ENCODE measurements at places on chromosomes 11 and 22.

DNA sequence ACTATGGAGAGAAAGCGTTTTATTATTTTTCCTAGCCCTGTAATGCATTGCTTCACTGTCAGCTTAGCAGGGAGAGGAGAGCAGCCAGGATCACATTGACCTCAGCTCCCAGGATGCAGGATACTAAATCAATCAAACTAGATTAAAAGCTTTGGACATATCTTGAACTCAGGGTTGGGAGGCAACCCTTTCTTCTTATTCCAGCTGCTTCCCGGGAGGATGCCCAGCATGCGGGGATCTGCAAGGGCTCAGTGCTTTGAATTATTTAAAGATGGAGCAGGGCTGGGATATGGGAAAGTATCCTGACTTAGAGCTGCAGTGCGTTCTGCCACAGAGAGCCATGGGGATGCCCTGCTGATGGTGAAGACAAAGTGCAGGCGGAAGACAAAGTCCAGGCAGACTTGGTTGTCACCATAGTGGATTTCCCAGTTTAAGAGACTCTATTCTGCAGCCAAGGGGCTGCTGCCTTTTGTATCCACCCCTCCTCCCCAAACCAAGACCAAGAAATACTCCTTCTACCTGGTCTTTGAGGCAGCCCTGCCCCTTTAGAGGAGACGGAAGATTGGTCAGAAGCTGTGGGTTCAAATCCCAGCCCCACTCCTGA lies 1035.0 kb downstream of the TBC1D22A start:
- no peaks in the 10 kb centered on the region for H3K36me3 ChIP-seq
- no peak overlapping the region for H3K27ac ChIP-seq
- H3K4me3 ChIP-seq = no peak overlapping the region
- no peaks in the 10 kb centered on the region for H3K4me1 ChIP-seq
- DNase-seq = no peak

GRCh38 chr11:1471736-1472135 lies 14.8 kb downstream of the MOB2 start:
- H3K27me3 ChIP-seq = no peaks in the 10 kb centered on the region
- H3K27ac ChIP-seq = no peak overlapping the region
- H3K36me3 ChIP-seq = peaks cover 15% of the 10 kb centered on the region
- H3K4me3 ChIP-seq = no peak overlapping the region

- peaks cover 39% of the 10 kb centered on the region for H3K4me1 ChIP-seq
- H3K4me3 ChIP-seq = peak overlapping the region; percentile 82
- no peaks in the 10 kb centered on the region for H3K27me3 ChIP-seq
- H3K27ac ChIP-seq = peak overlapping the region; percentile 50
- no peak for DNase-seq
- no peaks in the 10 kb centered on the region for H3K36me3 ChIP-seq
Measured at GRCh38 chr11:77471558-77472193, 2.2 kb downstream of the PAK1 start.

DNA sequence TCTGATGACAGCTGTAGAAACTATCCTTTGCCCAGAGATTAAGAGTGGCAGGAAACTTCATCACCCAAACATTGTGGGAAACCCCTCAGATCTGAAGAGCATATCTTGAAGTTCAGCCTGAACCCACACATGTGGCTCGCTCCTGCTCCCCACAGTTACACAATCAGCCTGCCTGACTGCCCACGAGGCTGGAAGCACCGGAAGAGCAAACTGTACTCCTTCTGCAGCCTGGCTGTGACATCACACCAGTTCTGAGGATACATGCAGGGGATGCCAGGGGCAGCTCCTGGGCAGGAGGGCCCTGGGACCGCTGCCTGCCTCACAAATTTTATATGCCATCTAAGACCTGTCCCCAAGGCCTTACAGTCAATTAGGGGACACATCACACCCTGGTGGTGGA lies 444.4 kb downstream of the BUD13 start:
- H3K4me1 ChIP-seq = no peaks in the 10 kb centered on the region
- peaks cover 50% of the 10 kb centered on the region for H3K27me3 ChIP-seq
- H3K4me3 ChIP-seq = no peak overlapping the region
- no peak for DNase-seq

- peaks cover 84% of the 10 kb centered on the region for H3K27me3 ChIP-seq
- no peaks in the 10 kb centered on the region for H3K36me3 ChIP-seq
- peaks cover 2% of the 10 kb centered on the region for H3K4me1 ChIP-seq
- H3K27ac ChIP-seq = no peak overlapping the region
- no peak for DNase-seq
- H3K4me3 ChIP-seq = no peak overlapping the region
Measured at GRCh38 chr22:44597616-44598015, 99.6 kb upstream of the RTL6 start.

Measured in mesothelial cell of epicardium (in vitro differentiated cells).